ENCODE measurements at places on chromosomes 12 and 14.
A peak's percentile ranks its signal among the peaks of the same experiment; 100 is the strongest.

DNA sequence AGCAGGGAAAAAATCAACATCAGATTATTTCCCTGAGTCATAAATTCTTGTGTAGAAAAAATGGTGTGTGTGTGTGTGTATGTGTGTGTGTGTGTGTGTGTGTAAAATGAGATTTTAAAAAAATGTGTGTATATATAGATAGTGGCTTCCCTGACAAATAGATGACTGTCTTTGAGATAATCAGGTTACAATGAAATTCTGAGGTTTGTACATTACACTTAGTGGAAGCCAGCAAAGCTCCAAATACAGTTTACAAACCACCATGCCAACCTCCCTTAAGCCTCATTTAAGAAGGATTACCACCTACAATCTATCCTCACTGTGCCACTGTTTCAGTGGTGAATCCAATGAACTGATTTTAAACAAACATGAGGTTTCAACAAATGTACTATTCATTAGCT, 93.8 kb downstream of the MED13L start:
- no peak for DNase-seq

- DNase-seq: peak; percentile 12
Observed at GRCh38 chr14:38168416-38168815, 39.3 kb upstream of the SSTR1 start.

DNA sequence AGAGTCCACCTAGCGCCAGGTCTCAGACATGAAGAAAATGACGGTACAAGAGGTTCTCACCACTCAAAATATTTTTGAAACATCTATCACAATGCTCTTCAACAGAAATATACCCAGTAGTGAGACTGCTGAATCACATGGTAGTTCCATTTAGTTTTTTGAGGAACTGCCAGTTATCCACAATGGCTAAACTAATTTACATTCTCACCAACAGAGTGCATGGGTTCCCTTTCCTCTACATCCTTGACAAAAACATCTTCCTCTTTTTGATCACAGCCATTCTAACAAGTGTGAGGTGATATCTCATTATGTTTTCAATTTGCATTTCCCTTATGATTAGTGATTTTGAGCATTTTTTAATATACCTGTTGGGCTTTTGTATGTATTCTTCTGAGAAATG, 5.7 kb upstream of the GPR65 start:
- no peak for DNase-seq

- no peak for DNase-seq
Observed at GRCh38 chr14:73662487-73662943, 17.7 kb downstream of the DNAL1 start.

DNA sequence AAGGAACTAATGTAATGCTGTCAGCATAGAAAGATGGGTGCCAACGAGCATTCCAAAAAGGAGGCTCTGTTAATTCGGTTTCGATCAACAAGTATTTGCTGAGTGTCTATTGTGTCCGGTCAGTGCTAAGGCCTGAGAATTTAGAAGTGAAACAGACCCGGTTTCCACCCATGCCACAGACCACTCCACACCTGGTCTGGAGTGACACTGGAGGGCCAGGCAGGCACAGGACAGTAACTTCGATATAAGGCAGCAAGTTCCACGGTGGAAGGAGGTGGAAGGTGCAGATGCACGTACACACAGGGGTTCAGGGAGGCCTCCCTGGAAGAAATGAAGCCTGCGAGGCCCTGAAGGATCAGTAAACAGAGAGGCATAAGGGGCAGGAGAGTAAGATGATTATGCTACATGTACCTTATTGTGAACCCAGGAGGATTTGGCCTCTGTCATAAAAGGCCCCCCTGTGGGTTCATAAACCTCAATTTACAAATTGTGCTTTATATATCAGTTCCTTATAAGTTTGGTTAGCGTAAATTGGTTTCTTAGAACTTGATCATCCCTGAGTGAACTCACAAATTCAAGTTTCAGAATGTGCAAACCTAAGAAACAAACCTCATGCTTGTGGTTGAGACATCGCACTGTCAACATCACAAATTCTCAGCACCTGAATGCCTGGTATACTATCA, 25.9 kb downstream of the SSH1 start:
- no peak for DNase-seq

DNA sequence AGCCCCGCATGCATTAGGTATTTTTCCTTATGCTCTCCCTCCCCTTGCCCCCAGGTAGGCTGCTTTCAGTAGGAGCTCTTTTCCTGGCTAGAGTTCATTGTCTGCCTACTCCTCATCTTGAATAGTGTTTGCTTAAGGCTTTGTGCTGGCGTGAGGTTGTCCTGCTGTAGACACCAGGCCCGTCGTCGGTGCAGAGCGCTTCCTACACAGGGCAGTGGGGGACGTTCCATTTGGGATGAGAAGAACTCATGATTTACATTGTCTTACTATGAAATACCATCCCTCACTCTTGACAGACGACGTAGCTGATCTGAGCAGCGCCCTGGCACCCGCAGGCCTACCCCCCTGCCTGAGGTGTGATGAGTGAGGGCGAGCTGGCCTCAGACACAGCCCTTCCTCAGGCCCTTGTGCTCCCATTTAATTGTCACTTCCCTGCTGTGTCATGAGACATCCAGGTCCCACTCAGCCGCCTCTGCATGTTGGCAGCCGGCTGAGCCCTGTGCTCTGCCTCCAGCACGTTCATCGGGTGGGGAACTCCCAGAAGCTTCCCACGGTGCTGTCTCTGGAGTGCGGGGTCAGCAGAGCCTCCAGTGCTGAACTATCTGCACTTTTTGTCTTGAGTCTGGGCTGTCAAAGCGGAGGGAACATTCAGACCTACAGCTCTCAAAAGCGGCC, 76.0 kb downstream of the WDR20 start:
- no peak for DNase-seq

GRCh38 chr12:51028813-51029150, 2.6 kb upstream of the SLC11A2 start:
- no peak for DNase-seq

DNA sequence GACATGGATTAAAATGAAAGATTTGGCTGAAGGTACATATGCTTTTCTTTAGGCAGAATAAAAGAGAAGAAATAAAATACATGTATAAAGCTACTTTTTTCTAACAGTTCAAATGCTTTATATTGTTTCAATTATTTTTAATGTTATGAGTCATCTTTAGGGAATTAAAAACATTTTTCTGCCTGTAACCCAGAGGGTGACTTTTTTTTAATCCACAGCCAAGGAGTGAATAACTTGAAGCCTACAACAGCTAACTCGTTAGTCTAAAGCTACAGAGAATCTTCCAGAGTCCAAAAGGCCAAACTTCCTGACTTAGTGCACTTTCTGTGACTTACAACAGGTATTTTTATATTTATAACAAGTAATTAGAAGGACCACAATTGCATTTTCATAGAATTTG, 151.6 kb downstream of the SEC23A start:
- DNase-seq: no peak

DNA sequence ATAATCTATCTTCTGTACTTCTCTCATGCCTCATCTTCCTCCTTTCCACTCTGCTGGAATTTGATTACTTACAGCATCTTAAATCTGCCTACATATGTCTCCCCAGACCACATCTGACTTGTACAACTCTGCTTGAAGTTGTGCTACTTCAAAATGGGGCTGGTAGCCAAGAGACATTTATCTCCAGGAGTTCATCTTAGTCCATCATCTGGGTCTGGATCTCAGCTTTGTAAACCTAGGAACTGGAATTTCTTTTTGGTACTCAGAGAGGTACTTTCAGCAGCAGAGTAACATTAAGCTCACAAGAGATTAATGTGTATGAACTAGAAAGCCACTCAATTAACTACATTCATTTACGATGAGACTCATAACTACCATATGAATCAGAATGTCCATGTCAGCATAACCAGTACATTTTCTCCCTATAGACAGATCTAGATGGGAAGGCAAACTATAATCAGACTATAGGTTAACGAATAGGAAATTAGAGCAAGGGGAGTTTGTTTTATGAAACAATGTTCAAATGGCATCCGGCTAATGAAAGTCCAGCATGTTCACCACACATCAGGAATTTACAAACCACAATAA, 178.8 kb downstream of the CEP128 start:
- DNase-seq: no peak

- DNase-seq: no peak
Observed at GRCh38 chr12:68832504-68832867, 24.5 kb downstream of the MDM2 start.

GRCh38 chr14:21860172-21860571, 186.6 kb upstream of the OR4E1 start:
- no peak for DNase-seq

GRCh38 chr12:9731797-9732196, 1.1 kb downstream of the CLECL1 start:
- no peak for DNase-seq

- DNase-seq: no peak
Observed at GRCh38 chr12:66066929-66067523, 63.5 kb downstream of the LLPH start.

DNA sequence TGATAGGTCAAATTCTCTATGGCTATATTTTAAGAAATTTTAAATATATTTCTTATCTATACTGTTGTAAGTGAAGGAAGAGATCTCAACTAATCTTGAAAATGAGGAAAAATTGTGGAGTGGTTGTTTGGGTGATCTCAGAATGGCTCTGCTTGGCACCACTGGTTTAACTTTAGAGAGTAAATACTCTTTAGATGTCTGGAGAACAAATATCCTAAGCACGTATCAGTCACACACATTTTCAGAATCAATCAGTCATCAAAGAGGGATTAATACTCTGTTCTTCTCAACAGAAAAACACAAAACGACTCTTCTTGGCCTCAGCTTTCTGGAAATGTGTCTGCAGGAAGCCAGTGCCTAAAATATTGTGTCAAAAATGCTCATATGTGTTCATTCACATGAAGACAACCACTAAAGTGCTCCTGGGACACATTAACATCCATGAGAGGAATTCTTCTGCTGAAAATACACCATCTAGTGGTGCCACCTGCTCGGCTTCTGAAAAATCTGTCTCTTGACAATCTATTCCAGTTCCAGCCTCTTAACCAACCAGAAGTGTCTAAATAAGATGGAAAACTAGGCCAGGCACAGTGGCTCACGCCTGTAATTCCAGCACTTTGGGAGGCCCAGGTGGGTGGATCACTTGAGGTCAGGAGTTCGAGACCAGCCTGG, 81.1 kb upstream of the CCDC198 start:
- no peak for DNase-seq

GRCh38 chr12:32692358-32692757, 13.3 kb downstream of the DNM1L start:
- DNase-seq: no peak

GRCh38 chr12:131067981-131068851, 114.5 kb downstream of the ADGRD1 start:
- peak; percentile 42 for DNase-seq

- no peak for DNase-seq
Observed at GRCh38 chr14:97824218-97824617, 1027.0 kb downstream of the VRK1 start.

DNA sequence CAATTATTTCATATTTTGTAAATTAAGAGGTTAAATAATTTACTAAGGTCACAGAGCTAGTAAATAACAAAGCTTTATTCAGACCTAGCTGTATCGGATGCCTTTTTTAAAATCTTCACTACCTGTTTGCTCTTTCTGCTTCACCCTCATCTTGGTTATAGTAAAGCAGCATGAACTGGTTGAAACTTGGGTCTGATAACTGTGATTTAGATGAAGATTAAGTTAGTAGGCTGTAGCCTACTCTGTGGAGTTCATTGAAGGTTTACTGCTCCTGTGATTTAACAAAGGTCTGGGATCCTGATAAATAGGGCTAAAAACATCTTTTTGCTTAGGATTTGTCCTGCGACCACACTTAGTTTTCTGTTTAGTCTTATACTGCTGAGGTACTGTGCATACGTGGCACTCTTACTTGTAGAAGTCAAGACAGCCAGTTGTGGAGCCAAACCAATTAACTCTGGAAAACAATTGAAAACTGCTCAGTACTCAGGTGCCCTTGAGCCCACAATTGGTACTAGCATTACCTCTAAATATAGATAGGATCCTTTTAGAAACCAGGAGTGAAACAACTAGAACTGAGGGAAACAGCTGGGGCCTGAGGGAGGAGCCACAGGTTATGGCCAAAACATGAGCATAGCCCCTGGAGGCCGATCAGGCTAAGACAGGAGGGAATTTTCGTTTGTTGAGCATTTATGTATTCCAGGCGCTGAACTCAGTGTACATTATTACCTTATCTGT, 2.3 kb downstream of the SPATS2 start:
- DNase-seq: no peak

DNA sequence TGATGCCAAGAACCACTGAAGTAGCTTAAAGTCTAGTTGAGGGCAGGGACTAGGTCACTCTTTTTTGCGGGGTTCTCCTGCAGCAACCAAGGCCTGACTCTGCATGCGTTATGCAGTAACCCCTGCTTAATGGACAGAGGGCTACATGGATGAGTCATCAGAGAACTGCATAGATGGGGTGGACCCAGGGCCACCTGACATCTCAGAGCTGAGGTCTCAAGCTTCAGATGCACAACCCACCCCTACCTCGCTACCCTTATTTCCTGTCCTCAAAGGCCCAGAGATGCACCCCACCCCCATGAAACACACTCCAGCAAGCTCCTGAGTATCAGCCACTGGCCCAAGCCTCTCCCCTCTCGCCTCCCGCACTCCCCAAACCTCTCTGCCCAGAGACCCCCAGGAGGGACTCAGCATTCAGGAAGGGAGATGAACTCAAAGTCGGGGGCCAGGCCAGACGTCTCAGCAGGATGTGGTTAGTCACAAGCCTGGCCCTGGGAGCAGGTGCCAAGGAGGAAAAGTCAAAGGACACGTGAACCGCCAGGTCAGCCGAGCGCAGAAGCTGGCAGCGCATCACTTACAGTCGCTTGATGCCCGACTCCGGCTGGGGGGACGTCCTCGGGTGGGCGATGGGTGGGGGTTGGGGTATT, 25.8 kb downstream of the SNRNP35 start:
- DNase-seq: no peak

DNA sequence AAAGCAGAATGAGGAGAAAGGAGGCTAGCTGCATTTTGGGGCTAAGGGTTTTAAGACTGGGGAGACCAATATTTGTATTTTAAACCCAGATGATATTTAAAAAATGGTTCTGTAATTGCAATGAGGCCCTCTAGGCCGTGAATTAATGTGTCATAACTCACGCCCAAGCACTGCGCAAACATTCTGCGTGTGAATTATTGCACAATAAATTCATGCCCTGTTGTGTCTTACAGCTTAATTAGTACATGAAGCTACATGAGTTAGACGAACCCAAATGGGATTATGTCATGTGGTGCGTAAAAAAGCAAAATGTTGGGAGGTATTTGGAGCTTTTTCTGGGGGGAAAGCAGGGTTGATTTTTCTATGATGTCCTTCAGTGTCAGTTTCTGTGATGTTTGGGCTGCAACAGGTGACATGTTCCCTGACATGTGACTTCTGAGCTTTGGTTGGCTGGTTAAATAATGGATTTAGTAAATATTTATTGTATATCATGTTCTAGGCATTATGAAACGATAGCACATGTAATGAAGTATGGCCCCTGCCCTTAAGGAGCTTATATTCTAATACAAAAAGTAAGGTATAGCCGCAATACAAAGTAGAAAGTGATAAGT, 30.4 kb upstream of the CISTR start:
- DNase-seq: no peak

GRCh38 chr12:12661086-12661856, 34.7 kb downstream of the GPR19 start:
- no peak for DNase-seq

- no peak for DNase-seq
Observed at GRCh38 chr12:131921866-131922769, 7.0 kb upstream of the PUS1 start.

- DNase-seq: no peak
Observed at GRCh38 chr14:103828315-103828967, 18.9 kb downstream of the PPP1R13B start.

GRCh38 chr12:81150382-81150781, 72.5 kb downstream of the ACSS3 start:
- no peak for DNase-seq

- DNase-seq: peak; percentile 37
Observed at GRCh38 chr12:27434673-27435565, 11.6 kb upstream of the SMCO2 start.

- DNase-seq: no peak
Observed at GRCh38 chr12:79415321-79415720, 275.4 kb downstream of the PAWR start.

Measured in right kidney (tissue), 9 donors.